MV-4-11 (cell line): ENCODE measurements at places on chromosomes 6 and 20.
A peak's percentile ranks its signal among the peaks of the same experiment; 100 is the strongest.

GRCh38 chr20:42754706-42755105 is 435.0 kb downstream of the PTPRT start:
- DNase-seq: no peak

DNA sequence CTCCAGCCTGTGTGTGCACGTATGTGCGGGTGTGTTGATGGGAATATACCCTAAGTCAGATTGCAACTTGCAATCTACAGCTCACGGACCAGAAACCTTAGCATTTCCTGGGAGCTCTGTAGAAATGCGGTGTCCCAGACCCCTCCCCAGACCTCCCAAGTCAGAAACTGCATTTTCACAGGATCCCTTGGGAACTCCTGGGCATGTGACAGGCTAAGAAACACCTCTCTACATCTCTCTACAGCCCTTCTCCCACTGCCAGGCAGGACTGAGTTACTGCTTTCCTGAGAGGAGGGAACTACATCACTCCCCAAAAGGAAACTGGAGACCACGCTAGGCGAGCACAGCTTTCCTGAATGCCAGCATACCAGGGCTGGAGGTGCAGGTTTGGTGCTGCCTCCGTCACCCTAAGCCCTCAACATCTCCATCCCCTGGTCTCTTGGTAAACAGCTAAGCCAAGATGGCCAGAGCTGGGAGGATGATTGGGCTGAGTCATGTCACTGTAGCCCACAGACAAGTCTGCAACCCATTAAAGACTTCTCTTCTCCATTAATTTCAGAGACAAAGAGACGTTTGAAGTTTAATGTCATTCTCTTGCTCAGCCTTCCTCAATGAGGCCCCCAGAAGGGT is 194.4 kb downstream of the BMP7 start:
- no peak for DNase-seq

DNA sequence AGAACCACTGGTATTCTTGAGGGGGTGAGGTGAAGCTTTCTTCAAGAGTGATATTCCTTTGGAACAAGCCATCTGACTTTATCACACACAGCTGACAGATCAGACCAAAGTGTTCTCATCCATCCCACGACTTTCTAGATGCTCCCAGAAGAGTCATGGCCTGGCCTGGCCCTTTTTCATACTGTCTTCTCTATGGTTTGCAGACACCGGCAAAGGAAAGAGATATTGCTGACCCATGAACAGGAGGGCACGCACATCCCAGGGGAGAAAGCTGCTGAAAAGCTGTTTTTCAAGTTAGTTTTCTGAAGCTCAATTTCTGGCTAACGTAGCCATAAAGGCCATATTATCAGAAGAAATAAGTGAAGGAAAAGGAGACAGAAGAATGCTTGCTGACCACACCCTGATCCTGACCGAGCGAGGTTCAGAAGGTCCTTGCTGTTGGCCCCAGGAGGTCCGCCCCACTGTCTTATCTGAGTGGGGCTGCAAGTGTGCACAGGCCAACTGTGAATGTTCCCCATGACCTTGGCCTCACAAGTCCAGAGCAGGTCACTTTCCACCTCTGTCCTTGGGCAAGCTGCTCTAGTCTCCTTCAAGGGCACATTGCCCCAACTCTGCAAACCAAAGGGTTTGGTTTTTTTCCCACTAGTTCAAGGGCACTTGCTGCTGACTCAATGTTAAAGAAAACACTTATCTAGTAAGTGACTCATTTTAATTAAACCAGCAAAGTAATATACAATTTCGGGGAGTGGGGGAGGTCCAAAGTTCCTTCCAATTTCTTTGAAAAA is 2.0 kb downstream of the ACSS1 start:
- no peak for DNase-seq

GRCh38 chr6:56188429-56188828 is 59.0 kb downstream of the COL21A1 start:
- DNase-seq: no peak

DNA sequence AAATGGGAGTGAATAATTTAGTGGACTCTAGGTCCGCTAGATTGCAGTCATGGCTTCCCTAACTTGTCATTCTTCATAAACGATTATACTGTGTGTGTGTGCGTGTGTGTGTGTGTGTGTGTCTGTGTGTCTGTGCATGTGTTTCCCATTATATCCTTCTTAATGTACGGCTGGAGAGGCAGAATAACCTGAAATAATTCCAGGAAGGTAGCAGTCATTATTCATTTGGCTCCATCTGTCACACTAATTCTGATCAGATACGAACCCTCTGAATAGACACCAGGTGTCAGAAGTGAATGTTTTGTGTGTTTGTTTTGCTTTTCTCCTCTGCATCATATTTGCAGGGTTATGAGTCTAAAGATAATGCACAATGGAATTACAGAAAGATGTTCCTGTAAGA is 372.9 kb downstream of the DOK5 start:
- DNase-seq: no peak

DNA sequence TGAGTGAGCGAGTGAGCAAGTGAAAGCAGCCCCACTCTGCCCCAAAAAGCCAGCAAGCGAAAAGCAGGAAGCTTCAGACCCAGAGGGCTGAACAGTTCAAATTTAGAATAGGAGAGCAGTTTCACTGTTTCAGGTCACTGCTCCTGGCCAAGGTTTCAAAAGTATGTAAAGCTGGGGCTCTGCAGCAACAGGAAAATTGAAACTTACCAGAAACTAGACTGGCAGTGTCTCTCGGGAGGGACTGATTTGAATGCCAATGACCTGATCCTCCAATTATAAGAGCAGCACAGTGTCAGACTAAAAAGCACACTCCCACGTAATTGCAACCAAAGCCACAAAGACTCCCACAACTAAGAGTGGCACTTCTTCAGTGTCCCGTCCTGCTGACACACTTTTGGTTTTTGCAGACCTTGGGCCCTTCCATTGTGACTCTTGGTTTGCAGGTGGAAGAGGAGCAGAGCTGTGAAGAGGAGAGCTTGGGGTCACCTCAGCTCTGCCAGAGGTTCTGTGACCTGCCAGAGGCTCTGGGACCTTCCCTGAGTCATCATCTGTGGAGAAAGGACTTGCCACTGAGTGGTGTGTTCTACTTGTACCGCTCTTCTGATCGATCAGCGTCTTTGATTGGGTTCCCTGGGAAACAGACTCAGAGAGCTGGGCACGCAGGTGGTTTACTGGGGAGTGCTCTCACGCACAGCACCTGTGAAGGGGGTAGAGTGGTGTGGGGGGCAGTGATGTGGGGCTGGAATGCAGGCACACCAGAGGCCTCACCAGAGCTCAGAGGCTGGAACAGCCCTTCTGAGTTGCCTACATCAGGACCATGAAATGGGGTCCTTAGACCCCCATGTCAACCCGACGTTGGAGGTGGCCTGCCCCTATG is 52.7 kb upstream of the PTGIS start:
- peak; percentile 54 for DNase-seq

GRCh38 chr6:15153191-15153590 is 92.7 kb upstream of the JARID2 start:
- DNase-seq: no peak

- no peak for DNase-seq
Measured at GRCh38 chr20:47605673-47606413, 104.2 kb downstream of the NCOA3 start.

DNA sequence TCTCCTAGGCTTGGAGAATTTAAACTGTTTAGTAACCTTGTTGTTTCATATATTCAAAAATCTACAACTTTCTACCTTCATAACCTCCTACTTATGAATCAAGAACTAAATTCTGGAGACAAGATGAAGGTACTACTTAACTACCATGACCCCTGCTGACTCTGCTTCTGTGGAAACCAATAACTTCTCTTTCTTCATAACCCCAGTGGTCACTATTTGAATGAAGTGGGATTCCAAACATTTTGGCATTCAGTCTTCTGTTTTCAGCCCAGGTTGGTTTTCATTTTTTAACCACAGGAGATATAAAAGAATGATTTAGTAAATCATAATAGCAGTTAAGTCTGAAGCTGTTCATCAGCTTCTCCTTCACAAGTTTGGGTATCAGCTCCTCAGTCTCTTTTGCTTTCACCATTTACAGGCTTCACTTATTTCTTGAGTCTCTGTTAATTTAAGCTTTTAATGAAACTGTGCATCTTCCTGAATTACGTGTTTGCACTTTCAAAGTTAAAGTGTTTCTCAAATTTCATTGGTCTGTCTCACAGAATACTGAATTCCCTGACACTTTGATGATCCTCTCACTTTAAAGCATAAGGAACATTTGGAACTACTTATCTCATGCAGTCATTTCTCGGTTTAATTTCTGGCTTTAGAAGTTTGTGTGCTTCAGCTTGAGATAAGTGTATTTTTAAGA is 9.5 kb downstream of the SENP6 start:
- no peak for DNase-seq

DNA sequence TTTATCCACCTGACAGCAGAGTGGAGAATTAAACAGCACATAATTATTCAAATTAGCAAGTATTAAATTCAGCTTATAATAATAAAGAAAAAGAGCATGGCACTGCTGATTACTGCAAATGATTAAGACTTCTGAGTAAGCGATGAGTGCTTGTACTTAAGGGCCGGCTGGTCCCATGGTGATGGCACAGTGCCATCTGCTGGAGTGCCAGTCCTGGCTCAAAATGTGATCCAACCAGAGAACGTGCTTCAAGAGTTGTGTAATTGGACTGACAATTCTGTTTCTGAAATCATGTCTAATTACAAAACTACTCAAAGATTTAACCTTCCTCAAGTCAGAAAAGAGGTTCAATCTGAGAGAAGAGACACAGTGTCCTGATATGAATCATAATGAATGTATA is 181.6 kb upstream of the RGS17 start:
- peak; percentile 67 for DNase-seq

GRCh38 chr20:5741089-5741488 is 9.1 kb upstream of the SHLD1 start:
- no peak for DNase-seq
